Activated naive CD8-positive, alpha-beta T cell treated with anti-CD3 and anti-CD28 coated beads, Interleukin-2, amount 50 U/mL, for 16 hours (primary cell): ENCODE measurements at places on chromosomes 12 and 14.

GRCh38 chr12:24903329-24904088 lies 45.4 kb downstream of the BCAT1 start:
- no peak for DNase-seq

- no peak for DNase-seq
Measured at GRCh38 chr12:662566-663292, 516 bp downstream of the NINJ2 start.

GRCh38 chr12:20525064-20525610 lies 156.8 kb downstream of the PDE3A start:
- no peak for DNase-seq

DNA sequence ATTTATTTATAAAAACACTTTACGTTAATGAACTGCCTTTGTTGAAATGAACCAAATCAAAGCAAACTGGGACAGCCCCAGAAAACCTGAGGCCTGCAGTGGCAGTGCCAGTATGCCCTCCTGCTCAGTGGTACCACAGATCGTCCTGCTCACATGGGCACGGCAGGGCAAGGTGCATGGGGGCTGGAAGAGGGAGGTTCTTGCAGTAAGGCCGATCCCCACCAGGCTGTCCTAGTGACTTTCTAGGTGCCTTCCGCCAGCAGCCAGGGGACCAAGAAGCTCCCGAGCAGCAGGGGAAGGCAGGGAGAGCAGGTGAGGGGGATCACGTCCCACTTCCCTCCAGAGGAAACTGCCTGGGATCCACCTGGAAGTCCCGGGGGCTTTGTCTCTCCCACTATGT lies 63.9 kb downstream of the TESC start:
- no peak for DNase-seq

DNA sequence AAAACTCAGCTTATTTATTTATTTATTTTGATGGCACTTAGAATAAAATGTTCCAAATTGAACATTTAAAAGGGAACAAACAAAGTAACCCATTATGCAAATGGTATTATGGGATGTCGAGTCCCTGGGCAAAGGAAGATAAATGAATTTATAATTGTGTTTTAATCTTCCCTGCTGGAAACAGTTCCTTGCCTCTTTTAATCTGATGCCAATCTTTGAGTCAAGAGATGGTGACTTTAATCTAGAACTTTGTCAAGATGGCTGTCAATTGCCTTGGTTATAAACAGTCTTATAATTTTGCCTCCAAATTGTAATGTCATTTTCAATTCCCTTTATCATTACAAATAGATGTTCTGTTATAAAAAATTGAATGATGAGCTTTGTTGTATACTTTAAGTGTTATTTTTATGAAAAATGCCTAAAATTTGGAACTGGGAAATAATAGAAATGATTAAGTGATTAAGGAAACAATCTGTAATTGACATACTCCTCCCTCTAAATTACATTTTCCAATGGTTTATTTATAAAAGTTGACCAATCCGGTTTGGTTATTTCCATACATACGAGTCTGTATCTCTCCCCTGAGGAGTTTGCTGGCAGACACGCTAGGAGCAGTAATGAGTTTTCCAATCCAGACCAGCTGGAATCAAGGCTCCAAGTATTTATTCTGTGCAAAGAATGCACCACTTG lies 134.9 kb upstream of the FRMD6 start:
- DNase-seq: no peak

DNA sequence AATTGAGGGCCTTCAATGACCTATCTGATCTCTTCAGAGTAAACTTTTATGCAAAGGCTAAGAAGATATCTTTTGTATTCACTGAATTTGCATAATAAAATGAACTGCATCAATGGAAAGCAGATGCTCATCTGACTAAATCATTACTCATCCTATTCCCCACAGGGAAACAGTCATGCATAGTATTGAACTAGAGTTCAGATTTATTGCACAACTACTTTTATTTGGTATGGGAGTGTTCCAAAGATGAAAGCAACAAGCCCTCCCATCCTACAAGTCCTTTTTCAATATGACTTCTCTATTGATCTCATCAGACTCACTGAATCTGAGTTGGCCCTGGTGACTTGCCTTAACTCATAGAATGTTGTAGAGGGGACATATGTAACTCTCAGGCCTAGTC lies 159.8 kb downstream of the KITLG start:
- no peak for DNase-seq

DNA sequence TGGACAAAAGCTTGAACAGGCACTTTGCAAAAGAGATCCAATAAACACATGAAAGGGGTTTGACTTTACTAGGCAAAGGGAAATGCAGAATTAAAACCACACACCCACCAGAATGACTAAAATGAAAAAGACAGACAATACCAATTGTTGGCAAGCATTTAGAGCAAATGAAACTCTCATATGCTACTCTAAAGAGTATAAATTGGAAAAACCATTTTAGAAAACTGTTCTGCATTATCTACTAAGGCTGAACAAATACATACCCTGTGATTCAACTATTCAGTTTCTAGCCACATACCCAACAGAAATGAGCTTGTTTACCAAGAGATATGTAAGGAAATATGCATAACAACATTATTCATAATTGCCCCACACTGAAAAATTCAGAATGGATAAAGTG lies 8.5 kb upstream of the IL22 start:
- DNase-seq: no peak

DNA sequence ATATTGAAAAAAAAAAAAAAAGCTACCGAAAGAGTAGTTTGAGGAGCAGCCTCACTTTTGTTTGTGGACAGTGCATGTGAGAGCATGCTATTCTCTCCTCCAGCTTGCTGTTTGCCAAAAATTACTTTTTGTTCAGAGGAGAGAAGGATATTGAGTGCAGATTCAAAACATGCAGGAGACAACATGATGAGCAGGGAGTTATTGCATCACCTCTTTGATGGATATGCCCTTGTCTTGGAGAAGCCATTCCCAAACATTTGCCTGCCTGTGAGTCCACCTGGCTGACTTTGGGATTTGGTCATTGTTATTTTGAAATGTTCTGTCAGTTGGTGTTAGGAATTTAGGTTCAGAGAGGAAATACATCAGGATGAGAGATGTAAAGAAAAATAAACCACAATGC lies 2.4 kb downstream of the C12orf75 start:
- no peak for DNase-seq

DNA sequence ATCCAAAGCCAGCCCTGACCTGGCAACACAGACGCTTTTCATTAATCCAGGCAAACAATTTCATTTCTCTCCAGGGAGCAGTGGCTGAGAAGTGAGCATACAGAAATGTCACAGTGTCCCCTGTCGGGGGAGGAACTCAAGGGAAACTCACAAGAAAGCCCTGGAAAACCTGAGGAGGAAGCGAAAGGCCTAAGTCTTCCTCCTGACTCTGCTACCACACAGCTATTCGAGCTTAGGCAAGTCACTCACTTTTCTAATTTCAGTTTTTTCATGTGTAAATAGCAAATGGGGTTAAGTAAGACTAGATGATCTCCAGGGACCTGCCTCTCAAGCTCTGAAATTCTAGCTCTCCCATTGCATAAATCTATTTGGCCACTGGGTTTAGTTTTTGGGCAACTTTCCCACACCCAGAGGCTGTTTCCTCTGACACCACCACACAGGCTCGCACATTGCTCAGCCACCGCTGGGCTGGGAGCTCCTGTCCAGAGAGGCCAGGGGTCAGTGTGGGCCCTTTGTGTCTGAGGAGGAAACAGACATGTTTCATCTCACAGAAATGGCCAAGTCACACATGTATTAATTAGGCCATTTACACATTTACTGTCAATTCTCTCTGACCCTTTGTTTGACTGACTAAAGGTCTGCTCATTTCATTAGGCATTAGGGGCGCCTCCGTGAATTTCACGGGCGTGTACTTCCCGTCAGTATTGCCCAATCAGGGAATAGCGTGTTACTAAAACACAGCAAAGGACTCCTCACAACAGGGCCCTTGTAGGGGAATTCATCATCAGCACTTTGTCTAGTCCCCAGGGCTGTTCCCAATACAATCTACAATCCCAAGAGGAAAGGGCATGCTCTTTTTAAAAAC lies 9.8 kb upstream of the PNMA1 start:
- DNase-seq: no peak

- no peak for DNase-seq
Measured at GRCh38 chr12:29158115-29158763, 9.2 kb downstream of the FAR2 start.

DNA sequence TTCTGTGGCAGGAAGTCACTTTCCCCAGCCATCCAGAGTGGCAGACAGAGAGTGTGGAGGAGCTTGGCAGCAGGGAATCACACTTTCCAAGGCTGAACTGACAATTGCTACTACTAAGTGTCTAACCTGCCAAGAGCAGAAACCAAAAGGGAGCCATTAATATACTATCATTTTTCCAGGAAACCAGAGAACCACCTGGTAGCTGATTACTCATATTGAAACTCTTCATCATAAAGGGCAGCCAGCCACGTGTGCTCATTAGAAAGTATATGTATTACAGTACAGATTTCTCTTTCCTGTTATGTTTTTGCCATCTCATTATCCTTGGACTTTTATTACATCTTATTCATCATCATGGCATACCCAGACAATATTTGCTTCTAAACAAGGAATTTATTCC lies 374.9 kb downstream of the GXYLT1 start:
- no peak for DNase-seq
